ENCODE measurements at places on chromosomes 2 and 18. TPM values are rescaled to one million over a fixed set of nuclear protein-coding genes. Genes with fewer than 3 reads are reported as not detected.

The SNORC gene
- polyA plus RNA-seq = 1.6 TPM

The RAB6C gene
- polyA plus RNA-seq = 0.75 TPM

The SLC39A6 gene
- polyA plus RNA-seq = 81.6 TPM

The AQP4 gene
- polyA plus RNA-seq = 0.80 TPM

The FSIP2 gene
- polyA plus RNA-seq = 4.1 TPM

The UGT1A3 gene
- not detected for polyA plus RNA-seq

The CPO gene
- 1.7 TPM for polyA plus RNA-seq

The MERTK gene
- 22.9 TPM for polyA plus RNA-seq

The STAMBP gene
- 63.8 TPM for polyA plus RNA-seq

The SP5 gene
- 0.47 TPM for polyA plus RNA-seq

The PLB1 gene
- 1.2 TPM for polyA plus RNA-seq

The ADCYAP1 gene
- 0.10 TPM for polyA plus RNA-seq

The FOXD4L1 gene
- 0.60 TPM for polyA plus RNA-seq

The CHMP1B gene
- polyA plus RNA-seq = 43.1 TPM

The TXNDC2 gene
- not detected for polyA plus RNA-seq

The GREB1L gene
- polyA plus RNA-seq = 4.0 TPM

The KCNJ13 gene
- polyA plus RNA-seq = 3.3 TPM

The POTEJ gene
- not detected for polyA plus RNA-seq

The ARHGAP15 gene
- polyA plus RNA-seq = 3.7 TPM

The GNLY gene
- 0.27 TPM for polyA plus RNA-seq

The ZC3H15 gene
- polyA plus RNA-seq = 134 TPM

The CYP26B1 gene
- 13.8 TPM for polyA plus RNA-seq

All from left kidney (tissue), 8 donors.